ENCODE measurements at places on chromosomes 3 and 15. TPM values are rescaled to one million over a fixed set of nuclear protein-coding genes. Genes with fewer than 3 reads are reported as not detected.

The XCR1 gene
- 0.05 TPM for total RNA-seq

GRCh38 chr3:116299646-116300081, 145.6 kb downstream of the LSAMP start:
- H3K4me1 ChIP-seq = no peaks in the 10 kb centered on the region
- DNase-seq = no peak
- no peaks in the 10 kb centered on the region for H3K36me3 ChIP-seq
- no peaks in the 10 kb centered on the region for H3K27me3 ChIP-seq
- H3K4me3 ChIP-seq = no peak overlapping the region

DNA sequence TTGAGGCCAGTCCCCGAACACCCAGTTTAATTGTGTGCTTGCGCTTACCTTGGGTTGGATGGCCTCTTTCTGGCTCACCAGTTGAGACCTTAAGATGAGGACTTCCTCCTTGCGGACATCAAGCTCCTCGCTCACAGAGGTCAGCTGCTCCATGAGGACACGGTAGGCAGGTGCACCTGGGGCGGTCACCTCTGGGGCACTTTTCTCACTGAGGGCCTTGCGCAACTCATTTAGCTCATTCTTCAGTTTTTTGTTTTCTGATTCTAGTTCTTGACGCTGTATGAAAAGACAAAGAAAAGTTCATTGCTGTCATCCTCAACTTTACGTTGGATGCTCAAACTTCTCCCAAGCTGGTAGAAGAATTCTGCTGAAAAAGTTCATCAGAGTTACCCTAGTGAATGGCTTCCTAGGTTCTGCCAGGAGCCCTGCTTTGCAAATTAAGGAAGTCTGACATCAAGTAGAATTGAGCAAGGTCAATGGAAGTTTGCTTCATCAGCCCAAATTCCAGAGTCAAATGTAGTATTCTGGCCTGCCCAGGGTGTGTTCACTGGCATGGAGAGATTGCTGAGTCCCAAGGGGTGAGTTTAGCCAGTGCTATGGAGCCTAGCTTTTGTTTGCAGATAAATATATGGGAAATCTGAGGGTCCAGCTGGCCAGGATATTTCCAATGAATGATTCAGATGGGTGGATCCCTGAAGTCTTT, 55.8 kb upstream of the MYO5C start:
- no peak overlapping the region for H3K4me3 ChIP-seq
- H3K27ac ChIP-seq = no peak overlapping the region
- peaks cover 2% of the 10 kb centered on the region for H3K4me1 ChIP-seq
- H3K36me3 ChIP-seq = peaks cover 14% of the 10 kb centered on the region
- DNase-seq = no peak
- no peaks in the 10 kb centered on the region for H3K27me3 ChIP-seq

DNA sequence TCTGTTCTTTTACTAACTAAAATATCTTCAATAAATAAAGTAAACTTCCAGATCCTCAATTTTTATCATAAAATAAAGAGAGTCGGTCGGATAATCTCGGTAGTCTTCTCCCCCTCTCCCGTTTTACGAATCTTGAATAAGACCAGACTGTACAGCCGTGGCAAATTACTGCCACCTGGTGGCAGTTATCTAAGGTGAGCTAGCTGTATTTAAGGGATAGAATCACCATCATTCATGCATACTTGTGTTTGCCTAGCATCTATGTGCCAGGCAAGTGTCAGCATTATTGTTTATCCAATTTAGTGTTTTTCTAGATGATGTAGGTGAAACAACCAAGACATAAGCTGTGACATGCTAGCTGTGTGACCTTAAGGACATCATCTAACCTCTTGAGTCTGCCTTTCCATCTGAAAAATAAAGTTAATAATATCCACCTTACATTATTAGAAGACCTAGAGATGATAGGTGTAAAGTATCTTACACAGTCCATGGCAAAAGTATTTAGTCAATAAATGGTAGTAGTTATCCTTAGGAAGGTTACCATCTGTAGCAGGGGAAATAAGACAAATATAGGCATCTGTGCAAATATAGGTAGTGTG, 21.3 kb downstream of the DUT start:
- H3K27ac ChIP-seq = no peak overlapping the region
- peak; percentile 61 for DNase-seq
- H3K36me3 ChIP-seq = no peaks in the 10 kb centered on the region
- peaks cover 2% of the 10 kb centered on the region for H3K27me3 ChIP-seq
- H3K4me3 ChIP-seq = no peak overlapping the region

DNA sequence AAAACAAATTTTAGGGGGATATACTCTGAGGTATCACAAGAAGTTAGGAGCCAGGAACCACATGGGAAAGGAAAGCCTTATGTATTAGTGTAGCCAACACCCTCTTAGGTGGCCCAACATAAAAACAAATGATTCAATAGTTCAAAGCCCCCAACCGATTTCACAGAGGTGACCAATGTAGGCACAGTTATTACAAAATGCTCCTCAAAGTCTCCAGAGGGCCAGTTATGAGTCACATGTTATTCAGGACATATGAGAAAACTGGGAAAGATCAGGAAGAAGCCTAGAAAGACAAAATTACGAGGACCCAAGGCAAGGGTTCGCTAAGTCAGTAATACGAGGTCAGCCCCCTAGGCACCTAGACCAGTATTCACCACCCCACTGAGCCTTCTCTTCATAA, 29.9 kb upstream of the FBN1 start:
- no peaks in the 10 kb centered on the region for H3K27me3 ChIP-seq
- H3K4me1 ChIP-seq = no peaks in the 10 kb centered on the region
- H3K27ac ChIP-seq = no peak overlapping the region
- no peaks in the 10 kb centered on the region for H3K36me3 ChIP-seq

DNA sequence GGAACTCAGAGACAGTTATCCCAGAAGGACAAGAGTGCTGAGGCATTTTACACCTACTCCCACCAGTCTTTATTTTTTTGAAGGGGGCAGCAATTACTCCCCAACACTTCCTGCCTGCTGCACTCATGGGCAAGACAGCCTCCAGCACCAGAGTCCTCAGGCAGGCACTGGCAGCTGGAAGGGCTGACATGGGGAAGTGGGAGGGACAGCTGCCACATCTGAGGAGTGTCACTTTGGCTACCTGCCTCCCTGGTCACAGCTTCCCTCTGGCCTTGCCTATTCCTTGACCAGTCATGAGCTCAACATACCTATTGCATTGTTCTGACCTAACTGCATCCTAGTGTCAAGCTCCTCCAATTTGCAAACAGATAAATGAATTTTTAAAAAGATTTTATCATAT, 10.2 kb upstream of the LACTB start:
- no peak overlapping the region for H3K27ac ChIP-seq
- H3K4me3 ChIP-seq = no peak overlapping the region
- H3K4me1 ChIP-seq = no peaks in the 10 kb centered on the region
- peaks cover 1% of the 10 kb centered on the region for H3K27me3 ChIP-seq
- no peak for DNase-seq
- H3K36me3 ChIP-seq = no peaks in the 10 kb centered on the region

Measured in activated CD4-positive, alpha-beta memory T cell treated with anti-CD3 and anti-CD28 coated beads for 36 hours (primary cell).